NCI-H1436 (cell line): ENCODE measurements at places on chromosomes 16 and 17.

DNA sequence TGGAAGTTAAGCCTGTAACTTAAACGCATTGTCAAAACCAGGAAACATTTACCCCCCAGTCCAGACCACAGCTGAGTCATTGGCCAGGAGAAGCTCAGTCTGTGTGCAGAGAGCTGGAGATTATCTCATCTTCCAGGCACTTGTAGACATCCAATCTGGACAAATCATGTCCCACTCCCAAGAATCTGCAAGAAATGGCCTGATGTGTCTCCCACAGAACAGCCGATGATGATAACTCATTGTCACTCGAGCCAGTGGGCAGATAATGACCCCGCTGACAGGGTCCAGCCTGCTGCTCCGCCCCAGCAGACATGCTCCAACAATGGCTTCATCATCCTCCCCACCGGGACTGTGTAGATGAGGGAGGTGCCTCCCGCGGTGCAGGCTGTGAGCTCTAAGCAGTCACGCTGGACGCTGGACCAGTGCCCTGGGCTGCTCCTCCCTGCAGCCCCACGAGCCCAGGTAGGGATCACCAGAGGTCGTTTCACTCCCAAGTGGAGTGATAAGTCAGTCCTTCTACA is 322.5 kb downstream of the C16orf95 start:
- DNase-seq: no peak

DNA sequence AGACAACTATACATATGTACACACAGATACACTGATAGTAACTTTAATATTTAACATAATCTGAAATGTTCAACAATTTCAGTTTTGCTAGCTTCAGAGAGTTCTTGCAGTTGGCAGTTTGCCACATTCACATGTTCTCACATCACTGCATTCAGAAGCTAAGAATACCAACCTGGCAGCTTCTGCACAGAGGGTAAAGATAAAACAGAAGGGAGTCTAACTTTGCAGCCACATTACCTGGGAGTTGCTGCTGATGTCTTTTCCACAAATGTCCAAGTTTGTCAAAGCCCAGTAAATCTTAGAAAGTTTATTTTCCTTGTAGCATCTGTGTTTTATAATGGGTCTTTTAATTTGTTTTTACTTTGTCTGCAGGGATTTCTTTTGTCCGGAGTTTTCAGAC is 332.0 kb downstream of the BCAS3 start:
- no peak for DNase-seq

GRCh38 chr17:81233316-81233715 is 5.5 kb downstream of the TEPSIN start:
- no peak for DNase-seq

GRCh38 chr16:20660325-20660724 is 37.2 kb downstream of the ACSM1 start:
- DNase-seq: no peak

DNA sequence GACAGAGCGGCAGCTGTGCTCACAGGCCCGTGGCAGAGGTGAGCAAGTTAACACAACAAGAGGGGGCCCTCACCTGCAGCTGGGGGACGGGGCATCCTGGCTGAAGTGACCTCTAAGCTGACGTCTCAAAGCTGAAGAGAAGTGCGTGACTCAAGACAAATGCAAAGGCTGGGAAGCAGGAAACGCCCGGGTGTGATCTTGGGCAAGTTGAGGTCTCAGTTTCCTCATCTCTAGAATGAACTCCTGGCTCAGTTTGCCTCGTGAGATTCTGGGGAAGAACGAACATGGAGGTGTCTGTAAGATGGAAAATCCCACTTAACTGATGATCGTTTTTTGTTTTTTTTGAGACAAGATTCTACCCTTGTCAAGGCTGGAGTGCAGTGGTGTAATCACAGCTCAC is 40.1 kb upstream of the C1QL1 start:
- no peak for DNase-seq

GRCh38 chr16:9092282-9092977 is 986 bp downstream of the HAPSTR1 start:
- no peak for DNase-seq

DNA sequence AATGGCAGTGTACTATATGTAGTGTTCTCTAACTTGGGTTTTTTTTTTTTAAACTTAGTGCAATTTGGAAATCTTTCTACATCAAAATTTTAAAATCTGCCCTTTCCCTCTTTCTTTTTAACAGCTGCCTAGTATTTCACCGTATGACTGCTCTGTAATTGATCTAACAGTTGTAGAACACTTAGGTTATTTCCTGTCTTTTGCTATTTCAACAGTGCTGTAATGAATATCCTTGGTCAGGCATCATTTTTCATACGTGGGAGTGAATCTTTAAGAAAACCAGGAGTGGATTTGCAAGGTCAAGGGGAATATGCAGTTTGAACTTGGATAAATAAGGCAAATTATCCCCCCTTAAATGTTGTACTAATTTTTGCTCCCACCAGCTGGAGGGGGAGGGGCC is 3.8 kb downstream of the NLRC5 start:
- no peak for DNase-seq

GRCh38 chr17:75439287-75439686 is 17.1 kb upstream of the TMEM94 start:
- DNase-seq: no peak

DNA sequence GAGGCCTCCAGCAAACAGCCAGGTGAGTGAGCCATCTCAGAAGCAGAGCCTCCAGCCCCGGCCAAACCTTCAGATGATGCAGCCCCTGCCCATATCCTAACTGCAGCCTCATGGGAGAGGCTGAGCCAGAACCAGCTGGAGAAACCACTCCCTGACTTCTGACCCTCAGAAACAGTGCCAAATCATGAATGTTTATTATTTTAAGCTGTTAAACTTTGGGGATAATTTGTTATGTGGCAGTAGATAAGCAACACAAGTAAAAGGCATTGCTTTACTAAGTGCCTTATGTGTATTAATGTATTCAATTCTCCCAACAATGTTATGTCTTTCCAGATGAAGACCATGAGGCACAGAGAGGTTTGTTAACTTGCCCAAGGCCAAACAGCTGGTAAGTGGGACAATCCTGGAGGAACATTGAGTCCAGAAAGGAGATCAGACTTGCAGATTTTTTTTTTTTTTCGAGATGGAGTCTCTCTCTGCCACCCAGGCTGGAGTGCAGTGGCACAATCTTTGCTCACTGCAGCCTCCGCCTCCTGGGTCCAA is 59.6 kb downstream of the SOCS1 start:
- no peak for DNase-seq

GRCh38 chr17:7260151-7260550 is 2.1 kb downstream of the CLDN7 start:
- no peak for DNase-seq

GRCh38 chr17:74194682-74195081 is 8.8 kb upstream of the RPL38 start:
- no peak for DNase-seq

DNA sequence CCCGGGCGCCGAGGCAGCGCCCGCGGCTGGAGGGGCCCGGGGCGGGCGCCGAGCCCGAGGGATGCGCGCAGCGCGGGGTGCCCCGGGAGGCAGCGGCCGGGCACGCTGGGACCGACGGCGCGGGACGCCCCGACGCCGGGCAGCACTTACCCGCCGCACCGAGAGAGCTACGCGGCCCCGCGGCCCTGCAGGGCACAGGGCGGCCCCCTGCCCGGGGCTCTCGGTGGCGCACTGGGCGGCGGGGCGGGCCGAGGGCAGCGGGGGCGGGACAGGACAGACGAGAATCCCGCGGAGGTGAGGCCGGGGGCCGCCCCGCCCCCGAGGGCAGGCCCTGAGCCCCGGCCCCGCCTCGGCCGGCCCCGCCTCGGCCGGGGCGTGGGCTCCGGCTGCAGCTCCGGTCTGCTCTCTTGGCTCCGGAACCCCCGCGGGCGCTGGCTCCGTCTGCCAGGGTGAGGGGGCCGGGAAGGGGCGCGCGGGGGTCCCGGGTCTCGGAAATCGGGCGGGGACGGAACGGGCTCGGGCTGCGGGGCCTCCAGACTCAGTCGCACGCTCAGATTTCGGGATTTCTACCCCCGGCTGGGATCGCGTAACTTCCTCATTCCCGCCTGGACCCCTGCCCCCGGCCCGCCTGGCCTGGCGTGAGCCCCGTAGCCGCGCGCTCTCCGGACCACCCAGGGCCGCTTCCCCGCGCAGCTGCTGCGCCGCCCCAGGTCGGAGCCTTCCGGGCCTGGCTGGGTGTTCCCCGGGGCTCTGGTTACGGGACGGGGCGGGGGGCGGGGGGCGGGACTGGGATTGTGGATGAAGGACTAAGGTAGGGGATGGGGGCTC is at the start of gene PLD2:
PLD2 (plus strand) TSS at position 376 of the 828 bp plus-strand sequence. CDS start 621 bp downstream, outside the sequence.
- DNase-seq: peak; percentile 83

DNA sequence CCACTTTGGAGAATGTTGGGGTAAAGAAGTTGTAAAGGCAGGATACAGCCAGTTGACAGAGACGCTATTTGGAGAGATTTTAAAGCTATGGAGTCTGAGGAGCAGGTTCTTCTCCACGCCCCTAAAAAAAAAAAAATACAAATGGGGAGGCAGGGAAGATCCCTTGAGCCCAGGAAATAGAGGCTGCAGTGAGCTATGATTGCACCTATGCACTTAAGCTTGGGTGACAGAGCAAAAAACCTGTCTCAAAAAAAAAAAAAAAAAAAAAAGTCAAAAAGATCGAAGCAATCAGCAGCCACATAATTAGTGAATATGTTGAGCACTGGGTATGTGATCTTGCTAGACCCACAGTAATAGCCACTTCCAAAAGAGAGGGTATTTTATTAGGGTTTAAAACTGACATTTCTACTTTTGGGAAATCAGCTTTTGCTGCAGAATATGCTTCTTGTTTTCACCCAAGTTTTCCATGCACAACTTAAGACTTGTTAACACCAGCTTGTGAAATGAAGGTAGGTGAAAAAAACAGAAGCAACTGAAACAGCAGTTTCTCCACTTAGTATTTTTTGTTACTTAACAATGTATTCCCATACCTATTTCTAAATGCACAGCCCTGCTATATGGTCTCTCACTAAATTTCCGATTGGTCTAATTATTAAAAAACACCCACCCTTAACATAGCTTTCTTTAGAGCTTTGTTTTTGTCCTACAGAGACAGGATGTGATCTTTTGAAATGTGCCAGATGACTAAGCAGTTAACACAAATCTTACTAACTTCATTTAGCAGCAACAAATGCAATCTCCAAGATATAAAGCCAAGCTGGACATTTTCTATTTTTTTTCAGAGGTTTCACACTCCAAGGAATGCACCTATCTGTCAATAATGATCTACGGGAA is 2.5 kb upstream of the ARL6IP1 start:
- no peak for DNase-seq

- no peak for DNase-seq
Observed at GRCh38 chr17:61594294-61594825, 3.3 kb upstream of the NACA2 start.

DNA sequence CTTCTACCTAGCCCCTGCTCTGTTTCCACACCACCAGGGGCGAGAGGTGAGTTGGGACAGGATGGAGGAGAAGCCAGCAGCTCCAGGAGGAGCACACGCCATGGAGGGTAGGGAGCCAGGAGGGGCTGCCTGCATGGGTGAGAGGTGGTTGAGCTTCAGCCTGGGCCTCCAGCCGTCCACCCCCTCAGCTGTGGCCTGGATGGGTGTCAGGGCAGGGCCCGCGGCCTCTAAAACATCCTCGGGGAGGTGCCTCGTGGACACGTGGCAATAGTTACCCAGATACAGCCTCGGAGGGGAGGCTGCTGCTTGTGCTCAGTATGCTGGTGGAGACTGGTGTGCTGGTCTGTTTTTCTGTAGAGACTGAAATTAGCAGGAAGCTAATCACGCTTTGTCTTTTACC is 104.7 kb upstream of the GSE1 start:
- no peak for DNase-seq

- no peak for DNase-seq
Observed at GRCh38 chr17:6930749-6931148, 65.1 kb upstream of the ALOX12 start.
